ENCODE measurements at places on chromosomes 13 and 19.

GRCh38 chr19:30549151-30549550 lies 177.0 kb downstream of the ZNF536 start:
- no peak for DNase-seq

- no peak for DNase-seq
Measured at GRCh38 chr13:111171629-111172028, 56.5 kb downstream of the ARHGEF7 start.

- DNase-seq, result no peak
Measured at GRCh38 chr19:38033658-38034491, 126.9 kb downstream of the SIPA1L3 start.

- no peak for DNase-seq
Measured at GRCh38 chr13:44323754-44324153, 49.9 kb upstream of the SERP2 start.

GRCh38 chr13:31160857-31161556 lies 697 bp downstream of the HSPH1 start:
- DNase-seq, result peak; percentile 69

DNA sequence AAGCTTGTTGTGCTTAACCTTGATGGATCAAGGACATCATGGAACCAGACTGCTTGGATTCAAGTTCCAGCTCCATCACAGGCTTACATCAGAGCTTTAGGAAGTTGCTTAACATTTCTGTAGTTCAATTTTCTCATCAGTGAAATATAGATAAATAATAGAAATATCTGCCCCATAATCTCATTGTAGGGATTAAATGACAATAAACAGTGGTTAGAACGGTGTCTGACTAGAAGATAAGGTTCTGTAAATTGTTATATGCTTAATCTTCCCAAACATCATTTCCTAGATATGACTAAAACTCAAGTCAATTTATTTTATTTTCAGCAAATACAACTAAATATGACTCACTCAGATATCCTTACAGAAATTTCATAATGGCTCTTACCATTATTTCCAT lies 83.5 kb downstream of the SLITRK1 start:
- DNase-seq, result no peak

DNA sequence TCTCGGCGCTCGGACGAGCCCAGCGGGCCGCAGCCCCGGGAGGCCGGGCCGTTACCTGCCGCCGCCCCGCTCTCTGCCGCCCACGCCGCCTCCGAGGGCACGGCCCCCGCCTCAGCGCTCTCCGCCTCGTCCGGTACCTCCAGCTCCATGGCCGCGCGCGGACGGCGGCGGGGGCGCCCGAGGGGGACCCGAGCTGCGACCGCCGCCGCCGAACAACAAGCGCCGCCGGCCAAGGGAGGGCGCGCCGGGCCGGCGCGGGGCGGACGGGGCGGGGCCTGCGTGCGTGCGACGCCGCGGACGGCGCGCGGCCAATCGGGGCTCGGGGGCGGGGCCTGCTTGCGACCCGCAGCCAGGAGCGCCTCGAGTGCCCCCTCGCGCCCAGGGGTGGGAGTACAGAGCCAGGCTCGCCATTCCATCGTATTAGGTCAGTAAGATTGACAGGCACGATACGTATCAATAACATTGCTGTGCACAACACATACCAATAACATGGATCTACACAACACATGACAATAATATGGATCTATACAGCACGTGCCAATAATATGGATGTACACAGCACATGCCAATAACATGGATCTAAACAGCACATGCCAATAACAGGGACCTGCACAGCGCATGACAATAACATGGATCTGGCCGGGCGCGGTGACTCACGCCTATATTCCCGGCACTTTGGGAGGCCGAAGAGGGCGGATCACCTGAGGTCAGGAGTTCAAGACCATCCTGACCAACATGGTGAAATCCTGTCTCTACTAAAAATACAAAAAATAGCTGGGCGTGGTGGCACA lies at the start of gene PIP5K1C:
Gene PIP5K1C, minus strand, starts transcription at position 227 of the 791 bp plus-strand sequence. Its CDS starts 78 bp downstream, at position 149.
- DNase-seq, result peak; percentile 99

DNA sequence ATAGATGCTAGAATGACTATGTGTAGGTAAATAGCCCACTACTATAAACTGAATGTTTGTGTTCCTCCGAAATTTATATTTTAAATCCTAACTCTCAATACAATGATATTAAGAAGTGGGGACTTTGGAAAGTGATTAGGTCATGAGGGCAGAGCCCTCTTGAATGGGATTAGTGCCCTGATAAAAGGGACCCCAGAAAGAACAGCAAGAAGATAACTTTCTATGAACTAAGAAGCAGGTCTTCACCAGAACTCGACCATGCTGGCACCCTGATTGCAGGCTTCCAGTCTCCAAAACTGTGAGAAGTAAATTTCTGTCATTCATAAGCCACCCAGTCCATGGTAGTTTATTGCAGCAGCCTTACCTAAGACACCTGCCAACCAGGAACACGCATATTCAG lies 33.9 kb downstream of the OXGR1 start:
- no peak for DNase-seq

GRCh38 chr13:68081061-68081460 lies 850.9 kb upstream of the PCDH9 start:
- DNase-seq, result no peak

DNA sequence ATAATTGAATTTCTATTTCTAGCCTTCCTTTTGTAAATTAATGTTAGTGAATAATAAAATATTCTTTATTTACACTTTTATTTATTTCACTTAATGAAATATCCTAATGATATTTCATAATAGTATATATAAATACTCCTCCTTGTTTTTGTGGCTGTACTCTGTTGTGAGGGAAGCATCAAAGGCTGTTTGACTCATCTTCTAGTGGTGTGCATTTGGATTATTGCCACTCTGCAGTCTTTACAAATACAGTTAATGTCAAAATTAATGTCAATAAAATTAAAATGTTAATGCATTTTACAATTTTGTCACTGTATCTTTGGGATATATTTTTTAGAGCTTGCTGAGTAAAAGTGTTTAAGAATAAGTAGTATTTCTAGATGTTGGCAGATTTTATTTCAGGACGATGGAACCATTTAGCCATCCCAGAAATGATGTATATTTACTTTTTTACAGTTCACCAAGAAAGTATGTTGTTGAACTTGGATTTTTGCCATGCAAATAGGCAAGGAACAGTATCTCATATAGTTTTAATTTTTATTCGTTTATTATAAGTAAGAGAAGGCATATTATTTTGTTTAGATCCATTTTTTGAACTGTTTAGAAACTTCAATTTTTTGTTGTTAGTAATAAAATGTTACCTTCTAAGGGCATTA lies 281.2 kb upstream of the SLITRK6 start:
- no peak for DNase-seq

DNA sequence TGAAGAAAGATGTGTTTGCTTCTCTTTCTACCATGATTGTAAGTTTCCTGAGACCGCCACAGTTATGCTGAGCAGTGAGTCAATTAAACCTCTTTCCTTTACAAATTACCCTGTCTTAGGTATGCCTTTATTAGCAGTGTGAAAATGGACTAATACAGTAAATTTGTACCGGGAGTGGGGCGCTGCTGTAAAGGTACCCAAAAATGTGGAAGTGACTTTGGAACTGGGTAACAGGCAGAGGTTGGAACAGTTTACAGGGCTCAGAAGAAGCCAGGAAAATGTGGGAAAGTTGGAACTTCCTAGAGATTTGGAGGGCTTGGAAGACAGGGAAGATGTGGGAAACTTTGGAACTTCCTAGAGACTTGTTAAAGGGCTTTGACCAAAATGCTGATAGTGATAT lies 9.2 kb upstream of the PDS5B start:
- DNase-seq, result no peak

DNA sequence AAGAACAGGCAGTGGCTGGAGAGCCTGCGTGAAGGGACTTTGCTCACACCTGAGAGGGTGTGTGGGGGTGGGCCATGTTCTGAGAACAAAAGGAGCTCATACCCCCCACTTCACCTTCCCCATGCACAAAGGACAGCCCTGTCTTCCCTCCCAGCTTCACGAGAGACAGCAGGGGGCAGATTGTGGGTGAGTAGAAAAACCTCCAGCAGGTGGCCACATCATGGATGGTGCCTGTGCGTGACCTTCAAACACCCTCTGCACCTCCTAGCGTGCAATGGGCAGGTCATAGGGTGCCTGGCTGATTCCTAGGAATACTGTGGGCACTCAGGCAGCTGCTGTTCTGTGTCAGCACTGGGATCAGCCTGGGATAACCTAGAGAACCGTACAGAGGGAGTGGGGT lies 36.3 kb upstream of the PSG9 start:
- no peak for DNase-seq

GRCh38 chr19:1123885-1124677 lies 20.3 kb downstream of the GPX4 start:
- no peak for DNase-seq

DNA sequence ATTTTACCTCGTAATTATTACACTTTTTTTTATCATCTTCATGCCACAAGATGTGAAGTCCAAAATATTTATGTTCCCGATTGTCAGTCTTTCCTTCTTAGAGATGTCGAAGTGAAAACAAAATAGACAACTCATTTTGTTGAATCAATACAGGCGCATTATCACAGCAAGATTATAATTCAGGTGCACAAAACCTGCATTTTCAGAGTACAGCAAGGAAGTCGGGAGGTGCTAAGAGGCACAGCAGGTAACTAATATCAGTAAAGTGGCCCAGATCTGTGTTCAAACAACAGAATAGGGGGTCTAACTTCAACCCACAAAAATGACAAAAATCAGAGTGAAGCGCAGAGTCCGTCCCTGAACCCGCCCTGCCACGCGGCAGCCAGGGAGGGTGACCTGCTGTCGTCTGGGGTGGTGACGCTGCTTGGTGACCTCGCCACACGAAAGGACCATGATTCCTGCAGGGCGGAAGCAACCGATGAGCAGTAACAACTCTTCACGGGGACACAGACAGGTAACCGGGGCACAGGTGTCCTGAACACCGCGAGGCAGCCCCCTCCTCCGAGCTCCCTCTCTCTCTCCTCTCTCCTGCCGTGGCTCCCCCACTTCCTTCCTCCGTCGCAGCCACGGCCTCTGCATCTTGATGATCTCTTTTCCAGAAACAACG lies 50.9 kb upstream of the SPACA7 start:
- DNase-seq, result no peak

GRCh38 chr13:102128216-102128810 lies 273.5 kb downstream of the FGF14 start:
- DNase-seq, result no peak

- no peak for DNase-seq
Measured at GRCh38 chr19:275958-276646, 15.1 kb downstream of the PLPP2 start.

- no peak for DNase-seq
Measured at GRCh38 chr19:4238831-4239230, 8.0 kb upstream of the YJU2 start.

DNA sequence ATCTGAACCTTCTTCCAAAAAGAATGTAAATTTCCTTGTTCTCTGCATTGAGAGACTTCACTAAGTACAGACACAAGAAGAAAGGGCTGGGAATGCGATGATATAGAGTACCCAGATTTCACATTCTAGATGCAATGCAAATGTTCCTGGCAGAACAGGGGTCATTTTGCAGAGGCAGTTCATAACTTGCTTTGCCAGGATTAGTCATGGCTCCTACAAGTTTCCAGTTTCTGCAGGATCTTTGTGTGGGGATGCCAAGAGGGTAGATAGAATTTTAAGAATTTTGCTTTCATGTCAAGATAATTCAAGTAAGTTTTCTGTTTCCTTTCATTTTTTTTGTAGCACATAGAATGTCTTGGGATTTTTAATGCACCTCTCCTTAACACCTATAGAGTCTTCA lies 181.2 kb downstream of the FGF9 start:
- DNase-seq, result no peak

DNA sequence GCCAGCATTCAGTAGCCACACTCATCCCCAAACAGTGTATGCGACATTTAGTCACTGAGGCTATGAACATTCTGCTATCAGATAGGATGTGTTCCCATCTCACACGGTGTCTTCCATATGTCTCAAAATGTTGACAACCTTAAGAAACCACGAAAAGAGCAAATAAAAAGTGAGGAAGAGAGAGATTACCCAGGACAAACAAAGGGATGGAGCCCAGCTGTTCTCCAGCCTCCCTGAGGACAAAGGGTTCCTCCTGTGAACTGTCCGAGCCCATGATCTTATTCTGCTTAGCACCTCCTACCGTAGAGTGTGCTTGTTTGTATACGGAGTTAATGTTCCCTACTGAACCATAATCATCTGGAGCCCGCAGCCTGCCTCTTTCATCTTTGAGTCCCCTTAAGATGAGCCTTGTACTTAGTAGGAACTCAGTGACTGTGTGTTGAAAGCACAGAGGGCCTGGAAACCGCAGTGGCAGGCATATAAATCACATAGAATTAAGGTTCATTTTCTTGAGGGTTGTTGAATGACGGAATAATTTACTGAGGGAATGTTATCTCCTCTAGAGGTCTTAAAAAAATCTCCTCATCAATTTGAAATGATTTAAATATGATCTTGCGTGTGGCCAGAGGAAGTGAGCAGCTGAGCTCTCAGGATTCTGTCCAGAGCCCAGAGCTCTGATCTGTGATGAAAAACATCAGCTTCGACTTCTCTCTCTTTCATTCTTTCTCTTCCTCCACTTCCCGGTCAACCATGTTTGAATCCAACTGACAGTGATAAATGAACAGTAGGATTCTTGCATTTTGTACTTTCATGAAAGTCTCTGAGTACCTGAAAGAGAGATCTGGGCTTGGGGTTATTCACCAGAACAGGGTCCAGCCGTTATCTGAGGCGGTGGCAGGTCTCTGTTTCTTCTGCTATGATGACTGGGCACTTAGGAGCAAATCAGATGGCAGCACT lies 200.5 kb downstream of the KLF5 start:
- DNase-seq, result no peak

- DNase-seq, result no peak
Measured at GRCh38 chr19:30884146-30884812, 465.0 kb downstream of the TSHZ3 start.

DNA sequence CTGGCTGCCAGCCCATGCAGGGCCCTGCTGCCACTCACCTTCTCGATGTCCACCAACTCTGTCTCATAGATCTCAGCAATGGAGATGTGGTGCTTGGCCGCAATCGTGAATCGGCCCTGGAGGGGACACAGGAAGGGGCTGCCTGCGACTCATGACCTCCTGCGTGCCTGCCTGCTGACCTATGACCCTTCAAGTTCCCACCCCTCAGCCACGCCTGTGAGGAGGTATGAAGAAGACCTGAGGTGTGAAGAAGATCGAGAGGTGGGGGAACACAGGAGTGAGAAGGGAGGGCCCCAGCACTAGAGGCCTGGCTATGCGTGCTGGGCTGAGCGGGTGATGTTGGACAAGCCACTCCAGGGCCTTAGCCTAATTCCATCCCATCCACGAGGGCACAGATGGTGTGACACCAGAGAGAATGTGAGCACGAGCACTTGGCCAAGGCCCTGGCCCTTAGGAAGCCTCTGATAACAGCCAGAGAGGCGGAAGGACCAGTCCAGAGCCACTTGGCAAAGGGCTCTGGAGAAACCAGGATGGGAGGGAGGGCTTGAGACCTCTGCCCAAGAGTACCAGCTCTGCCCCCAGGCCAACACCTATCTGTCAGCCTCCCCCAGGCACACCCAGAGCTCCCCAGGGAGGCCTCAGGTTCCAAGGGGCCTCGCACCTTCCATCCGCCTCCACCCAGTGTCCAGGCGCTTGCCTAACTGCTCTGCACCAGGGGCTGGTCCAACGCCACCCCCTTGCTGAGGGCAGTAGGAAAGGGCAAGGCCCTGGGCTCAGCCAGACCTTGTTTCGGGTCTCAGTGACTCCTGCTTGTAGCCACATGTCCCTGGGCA lies 9.6 kb upstream of the KPTN start:
- no peak for DNase-seq
